ENCODE measurements at places on chromosomes 12 and 14. TPM values are rescaled to one million over a fixed set of nuclear protein-coding genes. Genes with fewer than 3 reads are reported as not detected.

The AICDA gene
- total RNA-seq = not detected

The DACT1 gene
- total RNA-seq = 3.4 TPM

The DEPDC4 gene
- total RNA-seq = 0.47 TPM

DNA sequence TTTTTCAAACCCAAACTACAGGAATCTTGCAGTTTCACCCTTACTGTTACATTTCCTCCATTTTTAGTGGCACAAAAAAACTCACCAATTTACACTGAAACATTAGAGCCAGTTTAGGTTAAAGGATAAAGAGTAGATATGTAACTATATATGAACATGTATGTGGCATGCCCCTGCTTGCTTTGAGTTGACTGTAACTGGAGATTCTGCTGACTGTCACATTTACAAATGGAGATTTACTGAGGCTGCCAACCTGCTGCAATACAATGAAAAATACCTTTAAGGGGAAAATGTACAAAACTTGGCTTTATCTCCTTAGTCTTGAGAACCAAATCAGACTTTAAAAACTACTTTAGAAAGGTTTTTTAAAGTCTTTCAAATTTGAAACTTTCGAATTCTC lies 28.3 kb downstream of the STON2 start:
- no peak for DNase-seq

- no peak for DNase-seq
These were observed 253.4 kb downstream of the GXYLT1 start for GRCh38 chr12:41891226-41891625.

DNA sequence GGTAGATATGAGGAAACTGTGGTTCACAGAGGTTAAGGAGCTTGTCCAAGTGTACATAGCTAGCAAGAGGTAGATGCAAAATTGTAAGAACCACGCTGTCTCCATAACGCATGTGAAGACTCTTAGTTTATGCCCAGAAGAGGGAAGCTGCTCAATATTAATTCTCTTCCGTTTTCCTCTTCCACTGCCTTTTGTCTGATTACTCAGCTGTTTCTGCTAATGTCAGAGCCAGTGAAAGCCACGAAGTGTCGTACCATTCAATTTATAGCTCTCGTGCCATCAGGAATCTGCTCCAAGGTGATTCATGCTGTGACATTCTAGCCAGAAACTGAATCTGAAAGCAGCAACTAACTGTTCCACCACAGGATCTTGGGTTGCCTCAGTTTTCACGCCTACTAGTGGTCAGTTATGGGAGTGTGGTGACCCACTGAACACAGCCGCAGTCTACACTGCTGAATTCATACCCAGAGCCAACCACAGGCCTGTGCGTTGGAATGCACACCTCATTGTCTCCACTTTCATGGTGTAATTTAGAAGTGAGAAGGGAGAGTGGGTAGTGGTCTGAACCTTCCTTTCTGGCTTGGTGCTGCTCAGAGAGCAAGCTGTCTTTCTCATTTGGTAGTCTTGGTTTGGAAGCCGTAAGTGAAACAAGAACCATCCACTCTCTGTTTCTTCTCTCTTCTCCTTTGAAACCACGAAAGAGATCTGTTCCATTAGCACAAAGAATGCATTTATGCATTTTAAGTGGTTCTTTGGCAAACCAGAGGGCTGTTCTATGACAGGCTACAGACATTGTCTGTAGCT lies 74.2 kb upstream of the NAP1L1 start:
- no peak for DNase-seq

GRCh38 chr14:104604458-104605449 lies at the start of gene TMEM179:
Gene TMEM179 (minus strand): TSS chr14:104604772. CDS start chr14:104604741, 31 bp downstream.
- no peak for DNase-seq

DNA sequence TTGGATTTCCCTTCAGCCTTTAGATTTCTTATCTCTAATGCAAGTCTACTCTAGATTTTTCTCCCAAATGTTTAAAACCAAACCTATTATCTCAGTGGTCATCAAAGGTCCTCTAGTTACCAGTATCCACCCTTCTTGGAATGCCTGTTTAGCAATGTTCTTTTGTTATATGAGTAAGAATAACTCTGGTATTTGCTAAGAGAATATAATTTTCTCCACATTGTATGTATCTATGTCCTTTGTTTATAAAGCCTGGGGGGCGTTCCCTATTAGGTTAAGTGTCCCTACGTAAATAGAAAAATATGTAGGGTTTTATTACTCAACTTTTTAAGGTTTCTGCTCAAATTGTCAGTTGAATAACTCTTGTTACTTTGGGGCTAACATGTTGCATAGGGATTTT lies 27.3 kb downstream of the PPM1A start:
- no peak for DNase-seq

DNA sequence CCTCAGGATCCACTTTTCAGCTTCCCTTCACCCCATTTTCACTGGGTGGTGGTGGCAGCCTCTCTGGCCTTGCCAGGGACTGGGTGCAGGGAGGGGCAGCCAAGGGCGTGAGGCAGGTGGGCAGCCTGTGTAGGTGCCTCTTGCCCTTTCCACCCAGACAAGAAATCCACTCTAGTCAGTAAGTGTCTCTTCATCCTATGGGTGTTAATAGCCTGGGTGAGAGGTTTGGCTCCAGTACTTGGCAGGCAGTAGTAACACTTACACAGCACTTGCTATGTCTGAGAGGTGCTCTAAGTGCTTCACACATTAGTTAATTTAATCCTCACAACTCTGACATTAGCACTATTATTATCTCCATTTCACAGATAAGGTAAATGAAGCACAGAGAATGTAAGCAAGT lies 171.9 kb downstream of the EMP1 start:
- no peak for DNase-seq
